ENCODE measurements at places on chromosomes 7 and 10.

DNA sequence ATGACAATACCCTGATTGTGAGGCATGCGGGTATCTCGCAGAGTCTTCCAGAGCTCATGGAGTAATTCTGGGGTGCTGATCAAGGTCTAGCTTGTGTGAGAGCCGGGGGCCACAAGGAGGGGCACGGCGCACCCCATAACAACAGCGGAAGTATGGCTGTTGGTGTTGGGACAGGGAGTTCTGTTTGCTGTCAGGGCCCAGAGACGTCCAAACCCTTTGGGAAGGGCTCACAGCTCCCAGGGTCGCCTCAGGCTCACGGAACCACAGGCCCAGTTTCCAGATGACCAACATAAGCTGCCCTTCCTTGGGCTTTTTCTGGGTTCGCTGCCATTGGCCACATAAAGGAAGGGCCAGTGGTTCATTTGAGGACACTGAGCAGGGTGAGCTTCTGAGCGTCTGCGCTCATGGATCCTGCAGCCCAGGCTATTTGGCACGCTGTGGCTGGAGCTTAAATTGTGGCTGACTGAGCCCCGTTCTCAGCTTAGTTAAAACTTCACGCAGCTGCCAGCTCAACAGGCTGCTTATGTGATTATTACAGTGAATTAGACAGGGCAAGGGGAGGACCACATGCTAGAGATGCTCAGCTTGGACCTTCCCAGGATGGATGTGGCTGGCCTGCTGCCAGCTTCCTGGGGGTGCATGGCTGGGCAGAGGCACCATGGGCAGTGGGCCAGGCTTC is 92.3 kb downstream of the DNAJB6 start:
- no peak for DNase-seq

- DNase-seq: no peak
These were observed 87.3 kb upstream of the STK17A start for GRCh38 chr7:43495572-43495971.

DNA sequence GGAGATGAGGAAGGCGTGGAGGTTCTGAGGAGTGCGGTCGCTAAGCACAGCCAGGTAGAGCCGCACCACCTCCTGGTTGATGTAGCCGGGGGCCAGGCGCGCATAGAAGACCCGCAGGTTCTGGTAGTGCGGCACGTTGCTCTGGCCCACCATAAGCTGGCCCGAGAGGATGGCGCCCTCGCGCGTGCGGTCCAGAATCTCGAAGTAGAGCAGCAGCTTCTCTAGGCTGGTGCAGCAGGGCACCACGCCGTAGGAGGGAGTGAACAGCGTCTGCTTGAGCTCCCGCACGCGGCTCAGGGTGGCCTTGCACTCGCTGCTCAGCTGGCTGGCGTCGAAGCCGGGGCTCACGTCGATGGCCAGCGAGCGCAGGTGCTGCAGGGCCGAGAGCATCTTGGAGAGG is 77.8 kb upstream of the TNRC18 start:
- DNase-seq: no peak

GRCh38 chr10:132708936-132709335 is 77.0 kb downstream of the NKX6-2 start:
- DNase-seq: no peak
